NK-92 treated with Interleukin-12 subunit alpha and Interleukin-12 subunit beta, amount 100 ng/mL, for 24 hours (cell line): ENCODE measurements at places on chromosomes 11 and 22.

GRCh38 chr11:31325160-31325559 is 44.4 kb downstream of the DCDC1 start:
- no peak for DNase-seq

GRCh38 chr11:6742260-6742659 is 29.5 kb downstream of the OR2AG2 start:
- DNase-seq: no peak

DNA sequence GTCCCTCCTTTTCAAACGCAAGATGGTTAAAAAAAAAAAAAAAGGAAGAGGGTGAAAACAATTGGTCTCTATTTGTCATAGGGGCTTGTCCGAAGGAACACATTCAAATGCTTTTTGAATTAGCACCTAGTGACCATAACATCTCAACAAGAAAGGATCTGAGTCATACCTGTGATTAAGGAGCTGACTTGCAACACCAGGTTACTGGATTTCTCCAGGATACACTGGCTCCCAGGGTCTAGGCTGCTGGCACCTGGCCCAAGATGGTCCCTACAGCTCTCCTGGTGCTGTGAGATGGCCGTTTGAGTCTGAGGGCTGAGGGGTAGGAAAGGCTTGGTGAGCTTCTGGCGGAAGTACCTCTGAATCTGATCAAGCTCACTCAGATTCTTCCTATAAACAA is 28.4 kb upstream of the UCP3 start:
- no peak for DNase-seq

GRCh38 chr11:87892291-87892690 is 283.0 kb downstream of the RAB38 start:
- DNase-seq: no peak

DNA sequence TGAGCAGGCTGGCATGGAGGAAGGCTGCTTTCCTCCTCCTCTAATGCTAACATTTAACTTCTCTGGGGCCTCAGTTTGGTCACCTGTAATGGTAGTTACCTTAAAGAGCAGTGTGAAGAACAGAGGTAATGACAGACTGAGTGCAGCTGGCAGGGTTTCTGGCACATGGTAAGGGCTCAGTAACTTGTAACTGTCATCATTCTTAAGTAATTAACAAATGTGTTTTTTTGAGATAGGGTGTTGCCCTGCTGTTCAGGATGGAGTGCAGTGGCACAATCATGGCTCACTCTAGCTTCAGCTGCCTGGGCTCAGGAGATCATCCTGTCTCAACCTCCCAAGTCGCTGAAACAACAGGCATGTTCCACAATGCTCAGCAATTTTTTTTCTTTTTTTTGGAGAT is 242.0 kb upstream of the SYN3 start:
- no peak for DNase-seq

GRCh38 chr11:33177676-33178336 is 16.5 kb upstream of the CSTF3 start:
- no peak for DNase-seq

GRCh38 chr11:81444297-81444696 is 1289.4 kb downstream of the FAM181B start:
- no peak for DNase-seq

- no peak for DNase-seq
Measured at GRCh38 chr11:17801166-17801565, 66.6 kb downstream of the KCNC1 start.

GRCh38 chr11:126133901-126134300 is 71.2 kb upstream of the CDON start:
- DNase-seq: no peak

DNA sequence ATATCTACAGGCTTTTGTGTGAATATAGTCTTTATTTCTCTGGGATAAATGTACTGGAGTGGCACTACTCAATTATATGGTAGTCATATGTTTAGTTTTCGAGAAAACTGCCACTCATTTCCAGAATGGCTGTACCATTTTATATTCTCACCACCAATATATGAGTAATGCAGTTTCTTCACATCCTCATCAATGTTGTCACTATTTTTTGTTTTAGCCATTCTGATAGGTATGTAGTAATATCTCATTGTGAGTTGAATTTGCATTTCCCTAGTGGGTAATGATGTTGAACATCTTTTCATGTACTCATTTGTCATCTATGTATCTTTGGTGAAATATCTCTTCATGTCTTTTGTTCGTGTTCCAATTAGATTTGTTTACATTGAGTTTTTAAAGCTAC is 18.0 kb downstream of the ACRV1 start:
- DNase-seq: no peak

- no peak for DNase-seq
Measured at GRCh38 chr11:60332846-60333245, 5.8 kb downstream of the MS4A6E start.
